ENCODE measurements at places on chromosomes 3 and 15.

DNA sequence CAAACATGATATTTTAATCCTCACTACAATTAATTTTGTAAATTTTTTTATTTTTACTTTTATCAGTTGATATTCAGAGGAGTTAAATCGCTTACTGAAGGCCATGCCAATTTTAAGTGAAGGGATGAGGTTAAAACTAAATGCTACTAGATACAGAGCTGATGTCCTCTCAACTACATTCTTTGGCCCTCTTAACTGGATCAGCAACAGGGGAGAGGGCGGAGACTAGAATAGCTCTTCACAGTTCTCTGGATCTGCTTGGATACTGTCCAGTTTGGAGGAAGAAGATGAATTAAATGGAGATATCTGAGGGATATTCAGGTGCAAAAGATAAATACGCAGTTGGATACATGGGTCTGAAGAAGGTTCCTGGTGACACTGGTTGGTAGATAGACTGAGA lies 85.6 kb upstream of the LYSMD4 start:
- DNase-seq: no peak

DNA sequence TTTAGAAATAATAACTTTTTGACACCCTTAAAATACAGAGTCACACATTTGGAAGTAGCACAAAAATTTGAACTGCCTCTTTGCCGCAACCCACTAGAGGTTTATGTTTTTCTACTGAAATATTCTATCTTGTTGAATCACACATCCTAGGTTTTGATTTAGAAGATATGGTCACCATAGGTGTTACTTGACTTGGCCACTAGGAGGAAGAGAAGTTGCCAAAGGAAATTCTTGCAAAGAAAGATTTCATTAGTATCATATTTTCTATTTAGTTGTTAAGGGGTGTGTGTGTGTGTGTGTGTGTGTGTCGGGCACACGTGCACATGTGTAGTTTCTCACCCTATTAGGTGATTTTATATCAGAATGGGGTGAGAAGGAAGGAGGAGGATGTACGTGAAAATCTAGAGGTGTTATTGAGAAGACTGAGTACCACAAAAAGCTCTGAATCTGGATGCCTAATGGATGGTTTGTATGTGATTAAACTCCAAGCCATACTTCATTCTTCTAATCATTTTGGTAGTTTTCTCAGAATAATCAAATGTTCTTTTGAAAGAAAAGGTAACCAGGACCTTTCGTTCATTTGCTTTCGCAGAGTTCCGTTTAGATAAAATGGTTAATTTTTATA lies 31.5 kb downstream of the ZFAND6 start:
- DNase-seq: no peak

GRCh38 chr3:160828880-160829279 lies 72.8 kb downstream of the PPM1L start:
- no peak for DNase-seq

GRCh38 chr3:189570916-189571315 lies 60.3 kb upstream of the TP63 start:
- DNase-seq: no peak

- DNase-seq: no peak
These were observed 15.7 kb upstream of the RPLP1 start for GRCh38 chr15:69436951-69437350.

- no peak for DNase-seq
These were observed 101.9 kb downstream of the SERPINI1 start for GRCh38 chr3:167837466-167837865.

DNA sequence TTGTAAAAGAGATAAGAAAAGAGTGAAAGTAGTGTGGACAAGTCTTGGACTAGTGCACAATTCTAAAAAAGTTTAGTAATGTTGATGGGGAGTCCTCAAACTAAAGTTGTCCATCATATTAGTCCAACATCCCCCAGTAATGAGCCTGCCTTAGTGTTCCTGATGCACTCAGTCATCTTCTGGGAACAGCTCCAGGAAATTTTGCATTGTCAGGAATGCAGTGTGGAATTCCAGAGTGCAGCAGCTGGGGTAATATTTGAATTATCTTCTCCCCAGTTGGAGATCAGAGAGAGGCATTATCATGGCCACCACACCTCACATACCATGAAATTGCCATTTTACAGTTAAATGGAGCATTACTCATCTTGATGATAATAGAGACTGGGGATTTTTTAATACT lies 528.8 kb upstream of the NAALADL2 start:
- DNase-seq: no peak

DNA sequence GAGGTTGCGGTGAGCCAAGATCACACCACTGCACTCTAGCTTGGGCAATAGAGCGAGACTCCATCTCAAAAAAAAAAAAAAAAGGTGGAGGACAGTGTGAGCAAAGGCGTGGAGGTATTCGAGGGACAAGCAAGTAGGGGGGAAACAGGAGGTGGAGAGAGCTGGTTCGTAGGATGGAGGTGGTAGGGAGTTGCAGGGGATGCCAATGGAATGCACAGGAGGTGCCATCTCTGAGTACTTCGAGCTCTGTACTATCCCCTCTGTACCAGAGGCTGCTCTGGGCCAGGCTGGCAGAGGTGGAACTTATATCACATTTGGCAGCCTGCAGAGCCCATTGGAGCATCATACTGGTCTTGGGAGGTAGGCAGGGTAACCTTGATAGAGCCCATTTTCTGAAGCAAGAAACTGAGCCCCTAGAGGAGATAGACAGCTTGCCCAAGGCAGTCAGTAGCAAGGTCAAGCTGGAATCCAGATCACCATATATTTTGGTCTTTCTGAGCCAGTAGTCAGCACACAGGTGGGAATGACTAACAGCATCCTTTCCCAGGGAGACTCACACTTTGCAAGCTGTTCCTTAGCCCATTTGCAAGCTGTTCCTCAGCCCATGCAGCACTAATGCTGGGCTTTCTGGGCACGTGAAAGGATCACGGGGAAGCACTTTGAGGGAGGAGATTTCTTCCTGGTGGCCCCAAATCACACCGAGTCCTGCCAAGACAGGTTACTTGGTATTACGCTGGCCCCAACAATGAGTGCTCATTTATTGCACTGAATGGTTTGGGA lies 9.2 kb upstream of the CCDC33 start:
- no peak for DNase-seq

- DNase-seq: no peak
These were observed 8.4 kb downstream of the TBC1D21 start for GRCh38 chr15:73881579-73882320.

GRCh38 chr3:154132777-154133375 lies 11.7 kb downstream of the ARHGEF26 start:
- no peak for DNase-seq

GRCh38 chr3:41464858-41465257 lies 265.6 kb downstream of the CTNNB1 start:
- DNase-seq: no peak

DNA sequence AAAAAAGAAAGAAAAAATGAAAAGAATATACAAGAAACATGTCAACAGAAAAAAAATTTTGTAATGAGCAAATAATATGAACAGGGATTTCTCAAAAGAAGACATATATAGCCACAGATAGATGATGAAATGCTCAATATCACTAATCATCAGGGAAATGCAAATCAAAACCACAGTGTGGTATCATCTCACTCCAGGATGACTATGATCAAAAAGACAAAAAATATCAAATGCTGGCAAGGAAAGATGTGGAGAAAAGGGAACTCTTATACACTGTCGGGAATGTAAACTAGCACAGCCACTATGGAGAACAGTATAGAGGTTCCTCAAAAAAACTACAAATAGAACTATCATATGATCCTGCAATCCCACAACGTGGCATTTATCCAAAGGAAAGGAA lies 94.1 kb downstream of the C3orf70 start:
- no peak for DNase-seq

DNA sequence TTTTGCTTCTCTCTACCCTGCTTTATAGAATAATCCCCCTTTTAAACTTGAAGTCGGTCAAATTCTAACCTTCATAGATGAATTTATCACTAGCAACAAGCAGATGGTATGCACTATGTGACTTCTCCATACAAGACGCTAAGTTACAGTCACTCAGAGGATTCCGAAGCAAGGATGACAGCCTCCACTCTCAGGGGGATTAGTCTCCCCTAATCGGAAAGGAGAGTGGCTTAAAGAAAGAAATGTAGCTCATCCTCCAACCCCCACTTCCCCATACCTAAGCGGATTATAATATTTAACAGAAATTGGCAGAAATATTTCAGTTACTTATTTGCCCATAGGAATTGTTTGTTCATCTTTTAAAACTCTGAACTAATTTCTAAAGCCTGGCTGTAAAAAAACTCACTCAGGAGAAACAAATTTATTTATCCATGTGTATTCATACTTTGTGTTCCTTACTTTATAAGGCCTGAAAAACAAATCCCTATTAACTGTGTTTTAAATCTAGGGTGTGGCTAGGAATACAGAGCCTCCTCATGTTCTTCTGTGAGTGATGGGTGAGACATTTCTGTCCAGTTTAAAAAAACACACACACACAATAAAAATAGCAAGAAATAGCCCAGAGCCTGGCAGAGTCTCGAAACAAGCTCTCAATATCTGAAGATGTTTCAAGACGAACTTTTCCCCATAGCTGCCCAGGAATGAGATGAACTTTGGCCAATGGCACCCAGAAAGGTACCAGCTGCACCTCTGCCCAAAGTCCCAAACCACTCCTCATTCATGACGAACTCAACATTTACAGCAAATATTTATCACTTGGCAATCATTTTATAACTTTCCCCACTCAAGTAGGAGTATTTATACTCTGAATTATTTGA lies 18.7 kb downstream of the SIAH2 start:
- DNase-seq: no peak

DNA sequence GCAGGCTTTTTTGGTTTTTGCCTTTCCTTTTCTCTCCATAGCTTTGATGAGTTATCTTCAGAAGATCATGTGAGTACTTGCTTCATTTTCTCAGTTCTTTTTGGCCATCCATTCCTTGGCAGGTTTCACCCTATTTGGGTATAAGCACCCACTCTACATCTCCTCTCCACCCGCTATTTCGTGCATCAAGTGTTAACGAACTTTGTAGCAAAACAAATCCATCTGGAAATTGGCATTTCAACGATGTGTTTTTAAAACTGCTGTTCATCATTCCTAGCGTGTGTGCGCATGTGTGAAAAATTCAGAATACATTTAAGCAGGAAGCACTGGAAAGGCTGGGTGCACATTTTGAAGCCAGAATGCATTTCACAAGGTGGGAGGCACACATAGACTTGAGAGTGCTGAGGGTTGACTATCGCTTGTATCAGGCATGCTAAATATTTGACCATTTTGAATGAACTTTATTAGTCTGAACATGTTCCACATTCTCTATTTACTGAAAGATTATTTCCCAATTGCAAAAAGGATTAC lies 89.7 kb upstream of the FHIT start:
- no peak for DNase-seq

DNA sequence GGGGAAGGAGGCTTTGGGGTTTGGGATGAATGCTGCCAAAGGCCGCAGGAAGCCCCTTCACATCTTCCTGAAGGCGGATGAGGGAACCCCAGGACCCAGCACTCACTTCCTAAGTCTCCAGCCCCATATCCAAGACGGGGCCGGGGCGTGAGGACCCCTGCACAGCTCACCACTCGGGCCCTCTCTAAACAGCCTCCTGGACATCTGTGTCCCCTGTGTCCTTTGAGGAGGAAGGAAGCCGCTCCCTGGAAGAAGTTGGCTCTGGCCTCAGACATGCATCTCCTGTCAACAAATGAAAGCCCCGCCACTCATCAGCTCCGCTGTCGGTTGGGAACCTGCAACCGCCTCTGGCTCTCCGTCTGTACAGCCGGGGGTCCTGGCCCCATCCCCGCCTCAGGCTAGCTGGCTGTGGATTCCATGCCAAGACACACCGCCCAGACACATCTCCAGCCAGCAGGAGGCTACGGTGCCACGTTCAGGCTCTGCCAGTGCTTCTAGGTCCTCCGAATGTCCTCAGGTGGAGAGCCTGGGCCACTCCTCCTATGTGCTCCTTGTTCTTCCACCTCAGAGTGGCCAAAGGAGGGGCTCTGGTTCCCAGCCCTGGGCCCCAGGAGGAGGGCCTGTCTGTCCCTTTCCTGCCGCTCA lies 140.0 kb upstream of the MEF2A start:
- DNase-seq: no peak

- no peak for DNase-seq
These were observed 55.2 kb upstream of the SEC61A1 start for GRCh38 chr3:127997016-127997415.

GRCh38 chr3:123740391-123740822 lies 143.7 kb downstream of the MYLK start:
- no peak for DNase-seq

- DNase-seq: no peak
These were observed 26.8 kb upstream of the OCA2 start for GRCh38 chr15:28125673-28126651.

GRCh38 chr3:4494895-4495264 lies 1.7 kb downstream of the ITPR1 start:
- no peak for DNase-seq

GRCh38 chr3:58116161-58116955 lies 94.4 kb downstream of the DNASE1L3 start:
- DNase-seq: peak; percentile 57

GRCh38 chr15:59152694-59153450 lies 47.9 kb downstream of the CCNB2 start:
- DNase-seq: no peak

DNA sequence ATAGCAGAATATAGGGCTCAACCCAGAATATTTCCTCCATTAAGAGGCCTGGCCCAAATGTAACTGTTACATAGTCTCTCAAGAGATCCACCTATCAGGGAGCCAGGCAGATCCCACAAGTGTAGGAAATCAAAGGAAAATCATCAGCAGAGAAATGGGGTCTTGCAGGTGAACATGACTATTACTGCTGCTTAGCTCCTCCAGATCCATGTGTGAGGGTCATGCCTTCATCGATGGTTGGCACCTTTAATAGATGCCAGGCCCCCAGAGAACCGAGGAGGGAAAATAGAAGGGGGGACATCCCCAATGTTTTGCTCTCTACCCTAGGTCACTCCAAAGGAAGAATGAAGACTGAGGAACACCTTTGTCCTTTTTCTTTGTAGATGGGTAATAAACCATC lies 1029.9 kb upstream of the CADM2 start:
- DNase-seq: no peak

DNA sequence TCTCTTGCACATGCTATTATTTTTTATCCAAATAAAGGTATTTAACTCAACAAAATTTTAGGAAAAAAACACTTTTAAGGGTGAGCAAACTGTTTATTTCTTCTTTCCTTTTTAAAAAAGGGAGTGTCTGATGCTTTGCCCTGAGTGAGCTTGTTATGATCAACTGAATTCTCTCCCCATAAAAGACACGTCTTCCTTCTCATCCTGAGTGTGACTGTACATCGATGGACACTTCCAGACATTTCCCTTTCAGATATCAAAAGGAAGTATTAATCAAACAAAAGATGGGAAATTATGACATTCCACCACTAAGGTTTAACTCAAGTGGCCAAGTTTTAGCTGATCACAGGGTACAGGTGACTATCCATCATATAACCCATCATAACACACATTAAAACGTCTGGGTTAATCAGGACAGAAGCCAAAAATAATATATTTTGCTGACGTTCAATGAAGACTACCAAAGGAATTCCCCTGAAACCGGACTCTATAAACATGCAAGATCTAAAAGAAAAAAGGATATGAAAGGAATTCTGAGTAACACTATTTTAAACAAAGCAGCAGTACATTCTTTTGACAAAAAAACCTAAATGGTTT lies 354.8 kb downstream of the MECOM start:
- no peak for DNase-seq

- DNase-seq: peak; percentile 64
These were observed at the start of gene CAMK2N2 for GRCh38 chr3:184261270-184261853. Gene CAMK2N2 (minus strand): TSS chr3:184261553. CDS start chr3:184261285, 268 bp downstream.
